MCF 10A (cell line): ENCODE measurements at places on chromosomes 5 and 9.

- DNase-seq = peak; percentile 14
Observed at GRCh38 chr5:62167561-62168057, 138.4 kb upstream of the KIF2A start.

GRCh38 chr5:95759634-95760033, 28.5 kb downstream of the RHOBTB3 start:
- DNase-seq = no peak

DNA sequence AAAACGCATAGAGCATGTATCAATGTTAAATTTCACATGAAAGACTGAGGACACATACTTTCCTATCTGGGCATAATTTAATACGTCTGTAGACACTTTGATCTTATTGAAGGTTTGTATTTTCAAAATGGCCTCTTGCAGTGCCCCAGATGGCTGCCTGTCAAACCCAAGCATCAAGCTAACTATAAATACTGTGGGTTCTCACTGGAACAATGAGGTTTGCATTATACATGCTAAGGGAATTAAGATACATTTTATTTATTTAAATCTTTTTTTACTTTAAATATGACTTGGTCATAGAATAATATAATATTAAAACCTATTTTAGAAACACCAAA, 702.9 kb upstream of the GRAMD2B start:
- DNase-seq = no peak

- DNase-seq = no peak
Observed at GRCh38 chr9:93020771-93021670, 37.5 kb upstream of the SUSD3 start.

GRCh38 chr9:88733651-88734421, 198.9 kb downstream of the NXNL2 start:
- peak; percentile 90 for DNase-seq

- peak; percentile 19 for DNase-seq
Observed at GRCh38 chr5:159669559-159669958, 246.7 kb upstream of the ADRA1B start.

DNA sequence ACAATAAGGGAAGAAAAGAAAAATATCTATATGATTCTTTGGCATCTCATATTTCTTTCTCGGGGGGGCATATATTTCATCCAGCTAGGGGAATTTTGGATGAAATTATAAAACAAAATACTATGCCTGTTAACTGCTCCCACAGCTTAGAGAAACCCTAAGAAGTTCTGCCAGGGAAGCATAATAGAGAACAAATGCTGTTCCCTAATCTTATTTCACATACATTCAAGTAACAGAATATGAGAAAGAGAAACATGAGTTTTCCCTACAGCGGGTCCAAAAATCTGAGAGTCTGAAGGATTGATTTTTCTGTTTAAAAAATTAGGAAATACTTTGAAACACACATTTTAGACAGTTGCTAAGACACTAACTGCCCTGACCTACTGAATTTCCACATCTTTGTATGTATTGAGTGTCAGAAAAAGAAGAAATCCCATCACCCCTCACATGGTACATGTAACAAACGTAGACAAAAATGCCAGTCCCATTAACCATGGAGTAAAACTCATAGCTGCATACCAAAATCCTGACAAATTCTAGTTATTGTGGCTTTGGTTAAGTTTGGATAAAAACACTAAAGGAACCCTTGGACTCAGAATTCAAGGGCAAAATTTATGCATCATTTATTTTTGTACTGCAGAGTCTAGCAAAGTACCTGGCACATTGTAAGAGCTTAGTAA, 620.2 kb upstream of the DMAC1 start:
- DNase-seq = no peak

GRCh38 chr5:29089591-29090130, 2051.3 kb upstream of the CDH9 start:
- DNase-seq = no peak

- DNase-seq = no peak
Observed at GRCh38 chr9:647522-647921, 194.0 kb upstream of the DMRT1 start.

DNA sequence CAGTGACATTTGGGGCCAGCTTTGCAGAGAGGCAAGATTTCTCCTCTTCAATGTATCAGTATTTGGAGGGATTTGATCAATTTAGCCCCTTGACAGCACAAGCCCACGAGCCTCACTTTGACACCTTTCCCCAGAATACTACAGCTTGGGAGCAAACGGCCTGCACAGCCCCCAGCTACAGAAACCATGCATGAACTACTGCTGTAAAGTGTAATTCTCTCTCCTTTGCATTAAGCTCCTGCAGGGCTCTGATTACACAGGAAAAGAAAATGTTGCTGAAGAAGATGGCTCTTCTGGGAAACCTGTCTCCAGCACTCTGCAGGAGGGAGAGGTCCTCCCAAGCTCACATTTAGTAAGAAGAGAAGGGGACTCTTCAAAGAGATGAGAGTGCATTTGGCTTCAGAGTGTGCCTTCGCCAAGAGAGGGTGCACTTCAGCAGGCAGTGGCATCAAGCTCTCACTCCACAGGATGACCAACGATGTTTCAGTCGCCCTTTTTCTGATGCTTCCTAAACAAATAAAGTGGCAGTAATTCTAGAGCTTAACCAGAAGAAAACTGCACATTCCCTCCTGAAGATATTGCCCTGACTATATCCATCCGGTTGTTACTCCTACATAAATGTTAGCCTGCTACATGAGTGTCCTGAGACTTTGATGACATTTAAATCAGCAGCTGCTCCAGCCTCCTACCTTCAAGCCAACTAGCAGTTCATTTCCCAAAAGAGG, 272.2 kb downstream of the AUH start:
- peak; percentile 67 for DNase-seq

- peak; percentile 88 for DNase-seq
Observed at GRCh38 chr9:134407121-134407779, 81.0 kb downstream of the RXRA start.

DNA sequence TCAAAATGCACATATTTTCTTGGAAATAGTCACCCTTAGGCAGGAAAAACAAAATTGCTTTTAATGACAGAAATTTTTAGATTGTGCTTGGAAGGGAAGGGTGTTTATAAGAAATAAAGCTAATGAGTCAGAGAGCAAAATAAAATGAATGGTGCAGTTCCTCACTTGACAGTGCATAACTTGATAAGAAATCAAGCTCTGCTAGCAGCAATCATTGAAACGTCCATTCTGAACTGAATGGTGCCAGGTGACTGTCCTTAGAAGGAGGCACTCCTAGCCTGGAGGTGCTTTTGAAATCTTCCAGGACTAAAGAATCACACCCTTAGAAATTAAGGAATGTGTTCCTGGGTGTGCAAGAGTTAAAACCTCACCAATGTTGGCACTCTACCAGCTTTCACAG, 202.5 kb downstream of the EFNA5 start:
- peak; percentile 30 for DNase-seq

DNA sequence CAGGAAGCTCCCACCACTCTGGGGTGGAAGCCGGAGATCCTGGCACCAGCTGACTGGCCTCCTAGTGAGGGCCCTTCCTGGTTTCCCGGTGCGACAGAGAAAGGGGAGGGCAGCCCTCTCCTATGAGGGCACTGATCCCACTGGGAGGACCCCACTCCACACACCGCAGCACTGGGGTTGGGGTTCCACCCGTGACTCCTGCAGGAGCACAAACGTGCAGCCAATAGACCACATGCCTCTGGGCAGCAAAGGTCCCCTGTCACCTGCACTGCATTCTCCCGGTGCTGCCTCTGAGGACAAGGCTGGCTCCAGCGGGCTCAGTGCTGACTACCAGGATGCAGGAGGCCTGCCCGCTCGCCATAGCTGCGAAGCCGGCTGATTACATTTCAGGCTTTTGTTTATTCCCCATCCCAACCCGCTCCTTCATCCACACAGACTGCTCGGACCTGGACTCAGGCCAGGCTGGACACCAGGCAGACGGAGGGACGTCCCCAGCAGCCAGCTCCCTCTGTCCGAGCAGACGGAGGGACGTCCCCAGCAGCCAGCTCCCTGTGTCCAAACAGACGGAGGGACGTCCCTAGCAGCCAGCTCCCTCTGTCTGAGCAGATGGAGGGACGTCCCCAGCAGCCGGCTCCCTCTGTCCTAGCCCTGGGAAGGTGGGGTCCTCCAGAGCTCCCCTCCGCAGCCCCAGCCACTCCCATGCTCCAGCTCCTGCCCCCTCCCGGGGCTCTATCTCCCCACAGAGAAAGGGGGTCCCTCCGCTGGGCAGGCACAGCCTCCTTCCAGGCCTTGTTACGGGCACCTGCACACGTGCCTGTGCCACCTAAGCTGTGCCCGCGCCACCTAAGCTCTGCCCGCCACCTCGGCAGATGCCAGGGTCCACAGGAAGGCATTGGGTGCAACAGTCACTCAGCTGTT, 8.8 kb upstream of the CEP72 start:
- no peak for DNase-seq

DNA sequence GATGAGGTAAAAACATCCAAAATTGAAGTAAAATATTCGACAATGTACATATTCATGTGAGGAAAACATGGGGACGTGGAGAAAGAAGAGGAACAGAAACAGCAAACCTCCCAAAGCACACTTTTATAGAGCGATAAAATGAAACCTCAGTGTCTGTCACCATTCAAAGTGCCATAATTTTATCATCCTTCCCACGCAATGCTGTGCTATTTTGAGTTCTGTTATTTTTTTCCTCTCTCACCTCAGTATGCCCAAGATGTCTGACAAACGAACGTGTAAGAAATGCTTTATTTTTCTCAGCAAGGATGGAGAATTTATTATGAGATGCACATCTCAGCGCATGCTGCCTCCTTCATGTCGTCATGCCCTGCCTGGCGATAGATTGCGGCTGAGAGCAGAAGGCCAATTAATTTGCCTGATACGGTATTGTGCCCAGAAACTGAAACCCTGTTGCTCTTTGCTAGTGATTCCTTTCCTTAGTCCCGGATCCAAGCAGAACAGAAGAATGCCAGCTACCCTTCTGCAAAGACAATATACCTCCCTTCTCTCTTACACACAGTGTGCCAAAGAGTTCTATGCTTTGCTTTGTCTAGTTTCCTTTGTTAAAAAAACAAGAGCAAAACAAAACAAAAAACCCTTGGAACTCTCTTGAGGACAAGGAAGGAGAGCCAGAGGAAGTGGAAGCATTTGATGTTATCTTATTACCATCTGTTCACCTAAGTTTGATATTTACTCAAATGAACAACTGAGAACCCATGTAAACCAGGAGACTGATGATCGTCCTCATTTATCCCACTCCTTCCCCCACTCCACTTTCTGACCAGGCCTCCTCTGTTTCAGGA, 192.4 kb downstream of the SEMA6A start:
- DNase-seq = no peak

DNA sequence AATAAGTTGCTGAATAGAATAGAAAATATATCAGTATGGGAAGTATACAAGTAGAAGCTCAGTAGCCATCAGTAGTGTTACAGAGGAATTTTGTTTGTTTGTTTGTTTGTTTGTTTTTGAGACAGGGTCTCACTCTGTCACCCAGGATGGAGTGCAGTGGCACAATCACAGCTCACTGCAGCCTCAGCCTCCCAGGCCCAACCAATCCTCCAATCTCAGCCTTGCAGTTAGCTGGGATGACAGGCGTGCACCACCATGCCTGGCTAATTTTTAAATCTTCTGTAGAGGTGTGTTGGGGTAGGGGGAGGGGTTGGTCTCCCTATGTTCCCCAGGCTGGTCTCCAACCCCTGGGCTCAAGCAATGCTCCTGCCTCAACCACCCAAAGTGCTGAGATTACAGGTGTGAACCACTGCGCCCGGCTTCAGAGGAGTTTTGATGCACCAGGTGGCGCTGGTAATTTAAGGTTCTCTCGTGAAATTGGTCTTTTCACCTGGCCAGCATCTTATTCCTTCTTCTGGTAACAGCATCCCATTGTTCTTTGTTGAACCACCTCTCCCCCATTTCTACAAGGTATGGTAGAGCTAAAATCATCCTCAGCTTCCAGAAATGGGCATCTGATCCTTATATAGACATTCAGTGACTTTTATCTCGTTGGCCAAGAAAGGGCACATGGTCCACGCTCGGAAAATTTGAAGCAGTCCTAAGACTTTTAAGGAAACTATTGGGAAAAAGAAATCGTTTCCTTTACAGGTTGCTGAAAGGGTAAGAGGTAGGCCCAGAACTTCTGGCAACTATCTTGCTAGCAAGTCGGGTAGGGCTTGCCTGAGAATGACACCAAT, 157.1 kb downstream of the ARRDC3 start:
- DNase-seq = peak; percentile 70

GRCh38 chr5:169978714-169979113, 1.6 kb downstream of the INSYN2B start:
- no peak for DNase-seq

DNA sequence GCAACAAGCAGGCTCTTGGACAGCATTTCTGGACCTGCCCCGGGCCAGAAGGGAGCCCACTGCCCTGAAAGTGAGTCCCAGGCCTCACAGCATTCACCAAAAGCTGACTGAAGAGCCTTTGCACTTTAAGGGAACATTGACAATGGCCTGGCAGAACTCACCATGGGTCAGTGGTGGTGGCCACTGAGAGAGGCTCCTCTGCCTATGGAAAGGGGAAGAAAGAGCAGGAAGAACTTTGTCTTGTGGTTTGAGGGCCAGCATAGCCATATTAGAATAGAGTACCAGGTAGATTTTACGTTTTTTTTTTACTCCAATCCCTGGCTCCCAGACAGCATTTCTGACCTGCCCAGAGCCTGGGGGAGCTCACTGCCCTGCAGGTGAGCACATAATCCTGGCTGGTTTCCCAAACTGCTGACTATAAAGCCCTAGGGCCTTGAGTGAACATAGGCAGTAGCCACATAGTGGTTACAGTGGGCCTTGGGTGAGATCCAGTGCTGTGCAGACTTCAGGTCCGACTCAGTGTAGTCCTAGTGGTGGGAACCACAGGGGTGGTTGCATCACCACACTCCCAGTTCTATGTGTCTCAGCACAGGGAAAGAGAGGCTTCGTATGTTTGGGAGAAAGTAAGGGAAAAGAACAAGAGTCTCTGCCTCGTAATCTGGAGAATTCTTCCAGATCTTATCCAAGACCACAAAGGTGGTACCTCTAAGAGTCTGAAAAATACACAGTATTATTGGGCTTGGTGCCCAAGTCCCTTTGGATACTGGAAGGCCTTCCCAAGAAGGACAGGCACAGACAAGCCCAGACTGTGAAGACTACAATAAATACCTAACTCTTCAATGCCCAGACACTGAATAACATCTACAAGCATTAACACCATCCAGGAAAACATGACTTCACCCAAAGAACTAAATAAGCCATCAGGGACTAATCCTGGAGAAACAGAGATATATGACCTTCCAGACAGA, 89.5 kb downstream of the TSSK1B start:
- peak; percentile 92 for DNase-seq

DNA sequence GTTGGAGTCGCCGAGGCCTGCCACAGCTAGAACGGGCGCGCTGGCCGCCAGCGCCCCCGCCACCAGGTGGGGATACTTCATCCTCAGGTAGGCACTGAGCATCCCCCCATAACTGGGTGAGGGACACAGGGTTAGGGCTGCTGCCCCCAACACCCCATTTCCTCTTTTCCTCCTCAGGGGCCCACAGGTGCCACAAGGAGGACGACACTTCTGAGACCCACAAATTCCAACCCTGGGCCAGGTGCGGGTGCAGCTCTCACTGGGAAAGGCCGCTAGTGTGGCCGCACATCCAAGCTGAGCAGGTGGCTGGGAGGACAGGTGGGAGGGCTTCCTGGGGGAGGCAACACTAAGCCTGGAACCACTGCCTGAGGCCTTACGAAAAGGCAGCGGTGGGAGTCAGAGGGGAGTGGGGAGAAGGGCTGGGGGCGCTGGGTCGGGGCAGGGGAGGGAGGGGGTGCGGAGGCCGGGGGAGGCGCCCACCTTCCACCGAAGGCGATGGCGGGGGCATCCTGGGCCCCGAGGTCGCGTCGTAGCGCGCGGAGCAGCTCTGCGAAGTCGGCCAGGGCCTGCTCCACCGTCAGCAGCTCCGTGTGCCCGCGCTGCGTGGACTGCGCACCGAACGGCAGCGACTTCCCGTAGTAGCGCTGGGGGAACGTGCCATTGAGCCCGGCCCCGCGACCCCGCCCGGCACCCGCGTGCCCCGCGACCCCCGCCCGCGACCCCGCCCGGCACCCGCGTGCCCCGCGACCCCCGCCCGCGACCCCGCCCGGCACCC, 961 bp downstream of the DPP7 start:
- no peak for DNase-seq
